ENCODE measurements at places on chromosomes 13 and 19. TPM values are rescaled to one million over a fixed set of nuclear protein-coding genes. Genes with fewer than 3 reads are reported as not detected.

Gene ZNF154
- total RNA-seq, result 2.6 TPM

Gene ATCAY
- total RNA-seq, result not detected

DNA sequence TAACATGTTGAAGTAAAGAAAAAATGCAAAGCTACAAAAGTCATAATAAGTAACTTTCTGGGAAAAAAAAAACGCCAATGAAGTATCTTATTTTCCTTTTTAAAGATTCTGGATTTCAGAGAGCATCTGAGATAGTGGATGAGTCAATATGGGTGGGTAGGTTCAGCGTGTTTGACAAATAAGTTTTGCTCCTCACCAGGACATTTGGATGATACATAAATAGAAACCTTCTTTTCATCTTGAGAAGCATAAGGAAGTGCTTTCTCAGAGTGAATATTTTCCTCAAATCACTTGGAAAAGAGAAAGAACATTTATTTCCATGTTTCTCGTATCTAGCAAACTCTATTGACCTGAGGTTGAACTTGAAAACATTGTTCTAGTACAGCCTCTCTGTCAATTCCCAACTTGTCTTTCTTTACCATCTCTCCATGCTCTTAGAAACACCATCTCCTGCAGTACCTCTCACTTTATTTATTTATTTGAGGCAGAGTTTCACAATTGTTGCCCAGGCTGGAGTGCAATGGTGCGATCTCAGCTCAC is 463.2 kb downstream of the KLF5 start:
- no peak for DNase-seq

Gene ZNF221
- total RNA-seq, result 1.3 TPM

GRCh38 chr19:33872445-33873320 is 76.0 kb downstream of the KCTD15 start:
- no peak for DNase-seq

GRCh38 chr13:63206461-63206860 is 1790.8 kb upstream of the PCDH20 start:
- DNase-seq, result no peak

DNA sequence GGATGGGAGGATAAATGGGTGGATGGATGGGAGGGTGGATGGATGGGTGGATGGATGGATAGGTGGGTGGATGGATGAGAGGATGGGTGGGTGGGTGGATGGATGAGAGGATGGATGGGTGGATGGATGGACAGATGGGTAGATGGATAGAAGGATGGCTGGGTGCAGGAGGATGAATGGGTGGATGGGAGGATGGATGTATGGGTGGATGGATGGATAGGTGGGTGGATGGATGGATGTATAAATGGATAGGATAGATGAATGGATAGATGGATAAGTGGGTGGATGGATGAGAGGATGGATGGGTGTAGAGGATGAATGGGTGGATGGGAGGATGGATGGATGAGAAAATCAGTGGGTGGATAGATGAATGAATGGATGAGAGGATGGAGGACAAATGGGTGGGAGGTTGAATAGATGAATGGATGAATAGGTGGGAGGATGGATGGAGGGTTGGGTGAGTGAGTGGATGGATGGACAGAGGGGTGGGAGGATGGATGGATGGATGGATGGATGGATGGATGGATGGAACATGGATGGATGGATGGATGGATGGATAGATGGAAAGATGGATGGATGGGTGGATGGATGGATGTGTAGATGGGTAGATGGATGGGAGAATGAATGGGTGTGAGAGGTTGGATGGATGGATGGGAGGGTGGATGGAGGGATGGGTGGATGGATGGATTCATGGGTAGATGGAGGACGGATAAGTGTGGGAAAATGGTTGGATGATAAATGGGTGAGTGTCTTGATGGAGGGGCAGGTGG is 35.9 kb upstream of the ONECUT3 start:
- DNase-seq, result no peak

DNA sequence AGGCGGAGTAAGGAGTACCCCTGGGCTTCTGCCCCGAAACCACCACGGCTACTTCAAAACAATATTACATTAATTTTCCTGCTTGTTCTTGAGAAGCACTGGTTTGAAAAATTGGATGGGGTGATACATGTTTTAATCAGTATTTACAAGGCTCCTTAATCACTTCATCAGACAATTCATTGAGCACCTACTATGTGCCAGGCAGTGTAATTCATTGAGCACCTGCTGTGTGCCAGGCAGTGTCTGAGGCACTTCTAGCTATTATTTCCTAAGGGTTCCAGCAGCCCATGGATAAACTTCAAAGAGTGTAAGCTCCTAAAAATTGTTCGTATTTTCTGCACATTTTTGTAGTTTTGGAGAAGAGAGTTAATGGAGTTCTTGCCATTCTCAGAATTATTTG is 1.6 kb upstream of the GAS6 start:
- DNase-seq, result no peak

DNA sequence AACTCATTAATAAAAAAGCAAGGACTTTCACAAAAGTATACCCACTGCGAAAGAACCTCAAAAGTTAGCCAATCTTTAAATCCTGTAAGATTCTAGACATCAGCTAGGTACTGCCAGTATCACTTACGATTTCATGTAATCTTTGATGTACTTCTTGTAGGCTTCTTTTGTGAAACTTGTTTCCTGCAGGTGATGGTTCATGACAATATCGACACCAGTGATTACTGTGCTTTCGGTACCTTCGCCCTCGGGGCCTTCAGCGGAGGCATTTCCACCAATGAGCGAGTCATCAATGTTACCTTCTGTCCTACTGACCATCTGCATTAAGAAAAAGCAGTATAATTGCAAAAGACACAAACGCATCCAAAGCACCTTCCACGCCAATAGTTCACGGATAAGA is 1.1 kb downstream of the TPT1 start:
- DNase-seq, result no peak

- no peak for DNase-seq
Observed at GRCh38 chr13:47000165-47000564, 103.3 kb upstream of the HTR2A start.

DNA sequence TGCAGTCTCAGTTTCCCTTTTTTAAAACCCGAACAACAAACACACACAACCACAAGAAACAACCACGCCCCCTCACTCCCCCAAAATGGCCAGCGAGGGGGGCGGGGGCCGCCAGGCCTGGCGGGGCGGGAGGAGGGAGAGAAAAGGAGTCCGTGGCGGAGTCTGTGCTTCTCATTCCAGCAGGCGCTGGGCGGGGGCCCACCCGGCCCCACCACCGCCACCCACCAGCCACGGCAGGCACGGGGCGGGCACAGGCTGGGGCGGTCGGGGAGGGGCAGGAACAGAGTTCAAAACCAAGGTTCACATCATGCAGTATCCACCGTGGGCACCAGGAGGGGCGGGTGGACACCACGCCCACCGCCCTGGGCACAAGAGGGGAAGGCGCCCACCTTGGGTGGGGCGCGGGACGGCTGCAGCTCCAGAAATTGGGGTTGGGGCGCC is 12.9 kb downstream of the DPF1 start:
- no peak for DNase-seq

Gene F10
- 6.7 TPM for total RNA-seq

- no peak for DNase-seq
Observed at GRCh38 chr13:76790980-76791819, 95.0 kb downstream of the KCTD12 start.

DNA sequence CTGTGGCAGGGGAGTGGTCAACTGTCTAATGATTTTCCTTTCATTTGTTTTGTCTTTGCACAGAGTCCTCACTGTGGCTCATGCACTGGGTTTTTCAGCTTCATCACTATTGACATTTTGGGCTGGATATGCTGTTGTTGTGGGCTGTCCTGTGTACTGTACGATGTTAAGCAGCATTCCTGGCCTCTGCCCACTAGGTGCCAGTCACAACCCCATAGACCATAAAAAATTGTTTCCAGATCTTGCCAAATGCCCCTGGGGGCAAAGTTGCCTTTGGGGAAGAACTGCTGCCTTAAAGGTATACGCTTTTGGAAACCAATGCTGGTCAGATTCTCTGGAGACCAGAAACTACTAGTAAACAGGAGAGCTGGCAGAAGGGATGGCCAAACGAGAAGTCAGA is 310.4 kb downstream of the SPRY2 start:
- peak; percentile 19 for DNase-seq

Gene MIR17HG
- total RNA-seq, result 7.5 TPM

Gene CLIP3
- 4.9 TPM for total RNA-seq

DNA sequence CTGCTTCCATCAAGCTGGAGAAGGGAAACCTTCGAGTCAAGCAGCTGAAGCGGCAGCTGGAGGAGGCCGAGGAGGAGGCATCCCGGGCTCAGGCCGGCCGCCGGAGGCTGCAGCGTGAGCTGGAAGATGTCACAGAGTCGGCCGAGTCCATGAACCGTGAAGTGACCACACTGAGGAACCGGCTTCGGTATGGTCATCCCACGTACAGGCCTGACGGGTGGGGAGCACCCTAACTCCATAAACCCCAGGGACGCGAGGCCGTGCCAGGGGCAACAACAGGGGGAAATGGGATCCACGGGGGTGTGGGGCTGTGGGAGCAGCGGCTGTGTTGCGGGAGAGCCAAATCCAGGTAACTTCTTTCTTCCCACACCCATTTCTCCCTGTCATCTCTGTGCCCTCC is 20.2 kb downstream of the KCNC3 start:
- DNase-seq, result no peak

Gene CHST8
- total RNA-seq, result 0.26 TPM

DNA sequence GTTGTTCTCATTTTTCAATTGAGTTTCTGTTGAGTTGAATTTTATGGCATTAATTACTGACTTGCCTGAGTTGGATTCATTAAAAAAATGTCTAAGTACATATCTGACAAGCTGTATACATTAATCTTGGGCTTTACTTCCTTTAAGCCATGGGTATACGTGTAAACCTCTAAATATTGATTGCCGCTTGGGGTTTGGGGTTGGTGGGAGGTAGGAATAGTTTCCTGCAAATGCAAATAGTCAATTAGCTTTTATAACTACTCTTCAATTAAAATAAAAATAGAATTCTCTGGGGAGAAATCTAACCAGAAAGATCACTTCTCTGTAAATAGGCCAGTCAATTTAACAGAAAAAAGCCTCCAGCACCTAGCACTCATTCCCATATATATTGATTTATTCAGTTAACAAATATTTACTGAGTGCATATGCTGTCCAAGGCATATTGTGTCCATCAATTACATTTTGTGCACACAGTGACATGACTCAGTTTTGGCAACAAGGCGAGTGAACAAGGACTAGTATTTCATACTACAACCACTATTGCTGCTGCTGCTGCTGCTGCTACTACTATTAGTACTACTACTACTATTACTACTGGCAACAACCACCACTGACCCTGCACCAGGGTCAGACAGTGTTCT is 306.8 kb downstream of the RFC3 start:
- DNase-seq, result no peak

Gene ZNF345
- 1.3 TPM for total RNA-seq

Gene ENOX1
- 0.78 TPM for total RNA-seq

GRCh38 chr19:43638214-43638994 is 1.2 kb downstream of the CADM4 start:
- no peak for DNase-seq

Gene PBX4
- total RNA-seq, result 1.6 TPM

GRCh38 chr19:10364644-10365043 is 15.7 kb downstream of the TYK2 start:
- no peak for DNase-seq

Gene PTGIR
- total RNA-seq, result 9.6 TPM

DNA sequence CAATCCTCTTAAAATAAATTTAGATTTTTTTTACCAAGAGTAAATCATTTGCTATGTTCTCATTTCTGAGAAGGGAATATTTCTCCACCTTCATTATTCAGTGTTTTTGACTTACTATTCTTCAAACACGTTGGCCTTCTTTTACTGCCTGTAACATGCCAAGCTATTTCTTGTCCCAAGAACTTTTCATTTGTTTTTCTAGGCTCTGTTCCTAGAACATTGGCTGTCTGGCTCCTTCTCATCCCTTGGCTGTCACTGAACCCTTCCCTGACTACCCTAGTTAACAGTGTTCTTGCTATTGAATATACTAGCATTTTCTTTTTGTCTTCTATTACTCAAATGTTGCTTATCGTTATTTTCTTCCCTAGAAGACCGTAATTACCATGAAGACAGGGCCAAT is 248.1 kb downstream of the ITGBL1 start:
- DNase-seq, result no peak

Measured in body of pancreas (tissue), 4 donors.